ENCODE measurements at places on chromosomes 12 and 14. TPM values are rescaled to one million over a fixed set of nuclear protein-coding genes. Genes with fewer than 3 reads are reported as not detected.

PLEKHA5 gene
- total RNA-seq = 16.7 TPM

TMEM30B gene
- total RNA-seq = not detected

CD4 gene
- not detected for total RNA-seq

C12orf50 gene
- total RNA-seq = not detected

EID3 gene
- total RNA-seq = 4.5 TPM

RASAL1 gene
- total RNA-seq = not detected

SYNDIG1L gene
- not detected for total RNA-seq

SMCO2 gene
- not detected for total RNA-seq

PROX2 gene
- total RNA-seq = not detected

LIN7A gene
- 16.5 TPM for total RNA-seq

HOXC13 gene
- total RNA-seq = not detected

BTBD6 gene
- total RNA-seq = 47.2 TPM

DNA sequence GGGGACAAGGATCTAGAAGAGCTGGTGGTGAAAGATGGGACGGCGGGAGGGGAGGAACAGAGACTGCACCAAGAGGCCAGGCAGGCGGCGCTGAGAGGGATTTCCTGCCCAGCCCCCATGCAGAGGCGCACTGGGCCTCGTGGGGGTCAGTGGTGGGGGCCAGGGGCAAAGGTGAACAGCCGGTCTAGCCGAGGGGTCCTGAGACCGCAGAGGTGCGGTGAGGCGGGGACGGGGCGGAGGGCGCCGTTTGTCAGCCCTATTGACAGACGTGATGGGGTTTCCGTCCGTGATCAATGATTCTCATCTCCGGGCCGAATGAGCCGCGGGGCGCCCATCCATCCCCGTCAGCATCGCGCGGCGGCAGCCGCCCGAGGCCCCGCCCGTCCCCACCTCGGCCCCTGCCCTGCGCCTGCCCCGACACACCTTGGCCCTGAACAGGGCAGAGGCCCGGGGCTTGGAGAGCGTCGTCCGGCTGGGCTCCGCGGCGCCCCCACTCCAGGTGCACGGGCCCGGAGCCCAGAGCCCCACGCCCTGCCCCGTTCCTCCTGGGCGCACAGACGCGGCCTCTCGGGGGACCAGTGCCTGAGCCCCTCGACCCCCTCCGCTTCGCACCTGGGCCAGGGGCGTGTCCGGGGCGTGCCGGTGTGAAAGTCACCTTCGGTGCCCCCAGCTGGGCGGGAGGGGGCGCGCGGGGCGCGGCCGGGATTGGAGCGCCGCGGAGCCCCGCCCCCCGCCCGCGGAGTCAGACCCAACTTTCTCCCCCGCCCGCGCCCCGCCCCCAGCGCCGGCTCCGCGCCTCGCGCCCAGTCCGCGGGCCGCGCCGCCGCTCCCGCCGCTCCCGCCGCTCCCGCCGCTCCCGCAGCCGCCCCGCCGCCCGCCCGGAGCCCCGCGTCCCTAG is at the start of gene NXPH4:
NXPH4 (plus strand) TSS at position 781 of the 898 bp plus-strand sequence. CDS start 176 bp downstream, outside the sequence.
- DNase-seq = no peak

DNA sequence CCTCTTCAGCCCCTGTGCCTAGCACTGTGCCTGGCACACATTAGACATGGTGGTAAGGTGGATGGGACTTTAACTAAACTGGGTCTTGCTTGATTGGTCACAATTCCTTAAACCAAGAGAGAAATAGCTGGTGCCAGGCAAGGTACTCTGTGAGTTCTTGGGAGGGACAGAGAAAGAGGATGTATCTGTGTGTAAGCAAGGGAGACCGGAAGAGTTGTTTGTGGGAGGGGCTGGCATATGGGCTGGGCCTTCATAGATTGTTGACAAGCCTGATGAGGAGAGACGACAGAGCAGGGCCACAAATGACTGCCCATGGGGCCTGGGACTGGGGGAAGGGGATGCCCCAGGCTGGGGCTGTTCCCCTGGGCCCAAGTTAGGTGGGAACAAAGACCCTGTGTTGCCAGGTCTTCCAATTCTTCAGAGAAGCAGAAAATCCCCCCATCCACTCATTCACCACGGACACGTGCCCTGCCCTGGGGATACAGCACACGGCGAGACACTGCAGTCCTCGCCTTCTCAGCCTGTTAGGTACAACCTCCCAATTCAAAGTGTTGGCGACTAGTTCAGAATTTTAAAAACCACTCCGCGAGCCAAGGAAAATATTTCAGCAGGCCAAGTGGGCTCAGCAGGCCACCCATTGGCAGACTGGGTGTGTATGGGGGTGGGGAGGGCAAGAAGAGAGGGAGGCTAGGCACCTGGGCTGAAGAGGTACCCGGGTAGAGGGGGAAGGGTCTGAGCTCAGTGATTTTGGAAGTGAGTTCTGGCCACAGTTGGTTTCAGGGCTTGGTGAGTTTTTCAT is 11.4 kb upstream of the CYP46A1 start:
- DNase-seq = no peak

GRCh38 chr14:31920989-31921650 is 156.0 kb upstream of the ARHGAP5 start:
- DNase-seq = no peak

DNA sequence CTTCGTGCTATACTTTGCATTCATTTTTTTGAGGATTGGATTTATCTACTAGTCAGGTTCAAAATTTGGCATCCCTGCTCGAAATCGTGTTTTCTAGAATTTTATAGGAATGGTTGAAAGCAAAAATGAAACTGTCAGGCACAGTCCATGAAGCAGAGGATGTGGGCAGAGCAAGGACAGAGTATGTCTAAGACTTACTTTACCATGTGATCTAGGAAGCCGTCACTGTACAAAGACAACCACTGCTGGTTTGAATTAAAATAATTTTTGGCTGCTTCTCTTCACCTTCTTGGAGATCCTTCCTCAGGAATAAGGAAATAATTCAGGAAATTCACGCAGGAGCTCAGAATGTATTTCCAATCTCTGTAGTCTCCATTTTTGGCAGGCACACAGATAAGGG is 31.6 kb upstream of the SGPP1 start:
- no peak for DNase-seq

- no peak for DNase-seq
Observed at GRCh38 chr12:102439426-102440405, 40.6 kb downstream of the IGF1 start.

GRCh38 chr12:24127919-24128721 is 178.7 kb upstream of the SOX5 start:
- no peak for DNase-seq

GRCh38 chr12:59928416-59928815 is 332.6 kb downstream of the SLC16A7 start:
- DNase-seq = no peak

- DNase-seq = no peak
Observed at GRCh38 chr14:24840204-24840893, 206.4 kb upstream of the GZMB start.

DNA sequence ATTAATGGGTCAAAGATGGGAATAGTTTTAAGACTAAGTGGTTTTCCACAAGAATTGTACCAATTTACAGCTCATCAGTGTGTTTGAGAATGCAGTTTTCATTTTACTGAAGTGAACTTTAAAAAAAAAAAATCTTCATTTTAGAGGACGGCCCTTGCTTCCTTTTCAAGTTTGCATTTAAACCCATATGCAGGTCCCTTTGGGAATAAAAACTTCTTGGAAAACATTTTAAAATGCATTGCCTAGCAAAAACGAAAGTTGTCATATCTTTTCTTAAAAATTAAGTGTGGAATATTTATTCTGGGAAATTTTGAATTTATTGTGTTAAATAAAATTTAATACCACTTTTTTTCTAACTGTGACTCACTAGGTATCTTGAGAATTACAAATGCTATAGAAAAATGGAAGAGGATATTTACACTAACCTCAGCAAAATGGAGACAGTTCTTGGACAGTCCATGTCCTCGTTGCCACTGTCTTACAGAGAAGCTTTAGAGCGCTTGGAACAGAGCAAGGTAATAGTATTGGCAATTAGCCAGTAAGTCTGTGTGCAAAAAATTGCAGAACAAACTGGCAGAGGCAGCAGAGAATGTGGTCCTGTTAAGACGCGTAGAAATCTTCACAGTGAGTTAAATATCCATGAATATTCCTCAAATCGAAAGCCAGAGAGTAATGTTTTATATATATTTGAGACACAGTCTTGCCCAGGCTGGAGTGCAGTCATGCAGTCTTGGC is 209.7 kb downstream of the SYNE2 start:
- DNase-seq = no peak

DNA sequence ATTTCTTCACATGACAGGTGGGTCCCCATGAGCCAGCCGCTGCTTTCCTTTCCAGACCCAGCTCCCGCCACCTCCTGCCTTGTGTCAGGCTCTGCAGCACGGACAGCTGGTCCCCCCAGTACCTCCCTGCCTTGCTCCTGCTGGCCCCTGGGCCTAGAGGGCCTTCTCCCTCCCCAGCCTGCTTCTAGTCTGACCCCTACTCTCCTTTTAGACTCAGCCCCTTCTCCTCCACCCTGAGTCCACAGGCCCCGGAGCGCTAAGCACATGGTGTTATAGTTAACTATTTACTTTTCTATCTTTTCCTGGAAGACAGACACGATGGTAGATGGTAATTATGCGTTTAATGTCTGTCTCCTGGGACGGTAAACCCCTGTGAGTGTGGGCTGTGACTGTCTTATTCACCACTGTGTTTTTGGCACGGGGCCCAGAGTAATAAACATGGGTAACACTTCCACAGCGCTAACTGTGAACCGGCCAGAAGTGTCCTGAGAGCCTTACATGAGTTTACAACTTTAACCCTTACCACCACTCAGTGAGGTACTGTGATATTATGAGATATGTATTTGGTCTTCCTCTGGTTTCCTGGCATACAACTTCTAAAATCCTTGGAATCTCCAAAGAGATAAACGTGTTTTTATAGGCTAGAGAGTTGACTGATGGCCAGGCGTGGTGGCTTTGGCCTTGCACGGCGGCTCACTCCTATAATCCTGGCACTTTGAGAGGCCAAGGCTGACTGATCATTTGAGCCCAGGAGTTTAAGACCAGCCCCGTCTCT is 41.2 kb downstream of the DGLUCY start:
- DNase-seq = peak; percentile 40

- DNase-seq = no peak
Observed at GRCh38 chr14:75725481-75725880, 64.4 kb downstream of the TTLL5 start.

GRCh38 chr12:124763594-124763979 is 100.1 kb downstream of the SCARB1 start:
- DNase-seq = no peak

- DNase-seq = no peak
Observed at GRCh38 chr14:90426663-90427062, 29.8 kb downstream of the CALM1 start.

DNA sequence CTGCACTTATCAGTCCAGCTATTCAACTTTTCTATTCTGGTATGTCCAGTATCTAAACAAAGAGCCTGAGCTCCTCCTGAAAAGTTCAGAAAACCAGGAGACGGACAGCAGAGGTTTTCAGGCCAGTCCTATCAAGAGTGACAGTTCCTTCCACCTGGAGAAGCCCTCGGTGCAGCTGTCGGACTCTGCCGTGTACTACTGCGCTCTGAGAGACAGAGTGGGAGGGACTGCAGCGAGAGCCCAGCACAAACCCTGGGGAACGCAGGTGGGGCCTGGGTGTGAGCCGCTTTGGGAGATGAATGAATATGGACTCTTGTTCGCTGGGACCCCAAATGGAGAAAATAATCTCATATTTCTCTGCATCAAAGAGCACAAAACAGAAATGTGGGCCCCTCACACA is 329.8 kb upstream of the OR4E1 start:
- DNase-seq = no peak

GRCh38 chr14:89807892-89808291 is 146.6 kb downstream of the EFCAB11 start:
- no peak for DNase-seq

GRCh38 chr12:131530041-131530332 is 180.9 kb upstream of the SFSWAP start:
- no peak for DNase-seq

- DNase-seq = no peak
Observed at GRCh38 chr12:119819322-119819721, 57.8 kb downstream of the CIT start.

DNA sequence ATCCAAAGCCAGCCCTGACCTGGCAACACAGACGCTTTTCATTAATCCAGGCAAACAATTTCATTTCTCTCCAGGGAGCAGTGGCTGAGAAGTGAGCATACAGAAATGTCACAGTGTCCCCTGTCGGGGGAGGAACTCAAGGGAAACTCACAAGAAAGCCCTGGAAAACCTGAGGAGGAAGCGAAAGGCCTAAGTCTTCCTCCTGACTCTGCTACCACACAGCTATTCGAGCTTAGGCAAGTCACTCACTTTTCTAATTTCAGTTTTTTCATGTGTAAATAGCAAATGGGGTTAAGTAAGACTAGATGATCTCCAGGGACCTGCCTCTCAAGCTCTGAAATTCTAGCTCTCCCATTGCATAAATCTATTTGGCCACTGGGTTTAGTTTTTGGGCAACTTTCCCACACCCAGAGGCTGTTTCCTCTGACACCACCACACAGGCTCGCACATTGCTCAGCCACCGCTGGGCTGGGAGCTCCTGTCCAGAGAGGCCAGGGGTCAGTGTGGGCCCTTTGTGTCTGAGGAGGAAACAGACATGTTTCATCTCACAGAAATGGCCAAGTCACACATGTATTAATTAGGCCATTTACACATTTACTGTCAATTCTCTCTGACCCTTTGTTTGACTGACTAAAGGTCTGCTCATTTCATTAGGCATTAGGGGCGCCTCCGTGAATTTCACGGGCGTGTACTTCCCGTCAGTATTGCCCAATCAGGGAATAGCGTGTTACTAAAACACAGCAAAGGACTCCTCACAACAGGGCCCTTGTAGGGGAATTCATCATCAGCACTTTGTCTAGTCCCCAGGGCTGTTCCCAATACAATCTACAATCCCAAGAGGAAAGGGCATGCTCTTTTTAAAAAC is 9.8 kb upstream of the PNMA1 start:
- peak; percentile 97 for DNase-seq

DNA sequence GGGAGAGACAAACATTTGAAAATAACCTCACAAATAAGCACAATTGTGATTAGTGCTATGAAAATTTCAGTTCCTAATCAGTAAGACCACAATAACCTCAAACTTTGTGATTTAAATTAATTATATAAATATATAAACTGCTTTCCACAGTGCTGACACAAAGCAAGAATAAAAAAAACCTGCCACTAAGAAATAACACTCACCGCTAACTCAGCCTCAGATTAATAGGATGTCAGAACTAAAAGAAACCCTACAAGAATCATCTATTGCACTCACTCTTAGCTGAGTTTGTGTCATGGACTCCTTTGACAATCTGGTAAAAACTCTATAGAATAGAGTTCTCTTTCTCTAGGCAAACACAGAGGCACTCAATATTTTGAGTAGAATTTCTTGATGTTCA is 68.4 kb downstream of the SLC41A2 start:
- no peak for DNase-seq

- DNase-seq = no peak
Observed at GRCh38 chr12:130714591-130715149, 1.4 kb downstream of the RIMBP2 start.

DNA sequence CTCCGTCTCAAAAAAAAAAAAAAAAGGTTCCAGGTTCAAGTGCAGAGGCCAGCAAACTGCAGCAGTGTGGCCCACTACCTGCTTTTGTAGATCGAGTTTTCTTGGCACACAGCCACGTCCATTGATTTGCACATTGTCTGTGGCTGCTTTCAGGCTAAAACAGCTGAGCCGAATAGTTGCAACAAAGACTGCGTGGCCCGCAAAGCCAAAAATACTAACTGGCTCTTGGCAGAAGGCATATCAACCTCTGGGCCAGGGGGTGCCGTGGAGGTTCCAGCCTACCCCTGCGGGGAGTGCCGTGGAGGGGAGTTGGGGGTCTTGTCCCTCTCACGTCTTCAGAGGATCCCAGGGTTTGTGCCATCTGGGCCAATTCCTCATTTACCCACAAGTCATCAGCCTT is 170.1 kb downstream of the ADGRD1 start:
- DNase-seq = no peak
